AG20443 (cell line): ENCODE measurements at places on chromosomes 7 and 10.

DNA sequence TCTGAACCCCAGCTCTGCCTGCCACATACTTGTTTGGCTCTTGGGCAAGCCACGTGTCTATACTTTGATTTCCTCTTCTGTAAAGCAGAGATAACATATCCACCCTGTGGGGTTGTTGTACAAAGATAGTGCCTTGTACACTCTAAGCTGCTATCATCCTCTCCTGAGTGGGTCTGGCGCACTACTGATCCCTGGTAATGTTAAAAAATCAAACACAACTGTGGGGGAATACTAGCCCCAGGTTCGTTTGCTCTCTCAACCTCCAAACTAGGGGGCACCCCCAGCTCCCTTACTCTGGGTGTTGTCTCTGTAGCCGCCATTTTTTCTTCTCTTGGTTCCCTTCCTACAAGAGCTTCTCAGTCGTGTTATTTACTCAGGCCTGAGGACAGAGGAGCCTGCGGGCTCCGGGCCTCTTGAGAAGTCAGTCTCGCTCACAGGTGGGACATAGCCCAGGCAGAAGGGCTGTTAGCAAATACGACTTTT, 1.0 kb downstream of the POLM start:
- no peak for DNase-seq

- DNase-seq, result no peak
Observed at GRCh38 chr10:14102056-14102455, 228.7 kb downstream of the FRMD4A start.

DNA sequence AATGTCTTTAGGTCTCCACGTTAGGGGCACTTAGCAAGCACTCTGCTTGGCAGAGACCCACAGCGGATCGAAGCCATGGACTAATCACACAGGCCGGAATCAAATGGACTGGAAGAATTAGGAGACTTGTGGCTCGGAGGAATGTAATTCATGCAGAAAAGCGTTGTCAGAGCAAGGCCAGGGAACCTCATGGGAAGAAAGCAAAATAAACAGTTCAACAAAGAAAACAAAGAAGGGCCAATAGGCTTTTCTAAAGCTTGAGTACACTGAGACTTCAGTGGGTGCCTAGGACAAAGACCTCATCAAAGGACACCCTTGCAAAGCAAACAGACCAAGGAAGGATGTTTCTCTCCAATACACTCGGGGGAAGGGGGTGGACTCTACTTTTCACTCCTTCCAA, 171.1 kb downstream of the GLI3 start:
- DNase-seq, result no peak

GRCh38 chr7:99837649-99838361, 10.0 kb downstream of the CYP3A43 start:
- no peak for DNase-seq

DNA sequence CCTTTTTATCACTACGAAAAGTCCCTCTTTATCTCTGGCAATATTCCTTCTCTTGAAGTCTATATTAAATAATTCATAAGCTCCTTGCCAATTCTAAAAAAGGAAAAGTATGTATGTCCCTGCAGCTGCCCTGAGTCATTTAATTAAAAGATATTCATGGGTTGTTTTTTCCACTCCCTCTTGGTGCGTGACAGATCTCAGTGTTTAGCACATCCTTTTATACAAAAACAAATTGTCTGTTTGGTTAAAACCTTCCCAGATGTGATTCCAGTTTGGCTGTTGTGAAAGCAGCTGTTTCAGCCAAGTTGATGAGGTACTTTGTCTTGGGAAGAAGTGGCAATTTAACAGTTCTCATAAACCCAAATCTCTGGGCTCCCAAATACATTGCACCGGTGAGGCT, 33.8 kb upstream of the PRLHR start:
- DNase-seq, result peak; percentile 45

- no peak for DNase-seq
Observed at GRCh38 chr7:40311307-40311706, 176.5 kb downstream of the SUGCT start.
